ENCODE measurements at places on chromosomes 5 and 9.
A peak's percentile ranks its signal among the peaks of the same experiment; 100 is the strongest.

- peak; percentile 16 for DNase-seq
Measured at GRCh38 chr5:118919016-118919415, 69.3 kb downstream of the DTWD2 start.

- no peak for DNase-seq
Measured at GRCh38 chr5:142364251-142365145, 39.7 kb upstream of the SPRY4 start.

- DNase-seq = no peak
Measured at GRCh38 chr5:130727830-130728229, 437.2 kb downstream of the HINT1 start.

GRCh38 chr9:34552986-34553385 lies 30.2 kb upstream of the ENHO start:
- no peak for DNase-seq

- DNase-seq = peak; percentile 72
Measured at GRCh38 chr5:59792983-59793585, 100.4 kb downstream of the PDE4D start.

DNA sequence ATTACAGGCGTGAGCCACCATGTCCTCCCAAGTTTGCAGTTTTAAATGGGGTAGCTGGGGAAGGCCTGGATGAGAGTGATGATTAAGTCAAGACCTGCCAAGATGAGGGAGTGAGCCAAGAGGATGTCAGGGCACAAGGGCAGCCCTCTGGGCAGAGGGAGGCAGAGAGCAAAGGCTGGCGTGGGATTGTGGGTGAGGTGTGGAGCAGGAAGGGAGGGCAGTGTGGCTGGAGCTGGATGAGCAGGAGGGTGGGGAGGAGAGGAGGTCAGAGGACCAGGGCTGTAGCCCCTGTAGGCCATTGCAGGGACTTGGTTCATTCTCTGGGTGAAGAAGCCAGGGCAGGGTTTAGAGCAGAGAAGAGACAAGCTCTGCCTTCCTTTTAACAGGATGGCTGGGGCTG lies 53.7 kb upstream of the CTNNA1 start:
- DNase-seq = no peak

DNA sequence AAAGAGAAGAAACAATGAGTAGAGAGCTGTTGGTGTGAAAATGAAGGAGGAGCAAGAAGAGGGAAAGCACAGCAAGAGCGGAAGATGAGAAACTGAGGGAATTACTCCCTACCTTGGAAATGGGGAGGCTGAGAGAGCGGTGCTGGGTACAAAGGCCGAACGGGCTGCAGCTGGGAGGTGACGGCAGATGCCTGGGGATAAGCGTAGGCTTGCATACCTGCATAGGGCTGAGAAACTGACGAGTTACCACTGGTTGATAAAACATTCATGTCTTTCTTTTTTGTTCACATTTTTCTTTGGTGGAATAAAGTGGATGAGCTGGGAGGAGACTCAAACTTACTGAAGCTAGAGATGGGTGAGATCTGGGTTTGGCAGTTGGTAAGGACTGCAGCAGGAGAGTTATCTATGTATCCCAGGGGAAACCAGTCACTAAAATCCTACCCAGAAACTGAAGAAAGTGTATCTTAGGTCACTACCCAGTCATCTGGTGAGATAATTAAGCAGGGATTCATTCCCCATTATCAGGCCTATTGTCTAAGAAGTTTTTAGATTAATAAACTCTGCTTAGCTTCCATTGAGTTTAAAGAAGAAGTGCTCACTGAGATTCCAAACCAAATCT lies 34.8 kb downstream of the FKBP15 start:
- DNase-seq = no peak

Measured in fibroblast of skin of left biceps (primary cell).